ENCODE measurements at places on chromosomes 11 and 22.

DNA sequence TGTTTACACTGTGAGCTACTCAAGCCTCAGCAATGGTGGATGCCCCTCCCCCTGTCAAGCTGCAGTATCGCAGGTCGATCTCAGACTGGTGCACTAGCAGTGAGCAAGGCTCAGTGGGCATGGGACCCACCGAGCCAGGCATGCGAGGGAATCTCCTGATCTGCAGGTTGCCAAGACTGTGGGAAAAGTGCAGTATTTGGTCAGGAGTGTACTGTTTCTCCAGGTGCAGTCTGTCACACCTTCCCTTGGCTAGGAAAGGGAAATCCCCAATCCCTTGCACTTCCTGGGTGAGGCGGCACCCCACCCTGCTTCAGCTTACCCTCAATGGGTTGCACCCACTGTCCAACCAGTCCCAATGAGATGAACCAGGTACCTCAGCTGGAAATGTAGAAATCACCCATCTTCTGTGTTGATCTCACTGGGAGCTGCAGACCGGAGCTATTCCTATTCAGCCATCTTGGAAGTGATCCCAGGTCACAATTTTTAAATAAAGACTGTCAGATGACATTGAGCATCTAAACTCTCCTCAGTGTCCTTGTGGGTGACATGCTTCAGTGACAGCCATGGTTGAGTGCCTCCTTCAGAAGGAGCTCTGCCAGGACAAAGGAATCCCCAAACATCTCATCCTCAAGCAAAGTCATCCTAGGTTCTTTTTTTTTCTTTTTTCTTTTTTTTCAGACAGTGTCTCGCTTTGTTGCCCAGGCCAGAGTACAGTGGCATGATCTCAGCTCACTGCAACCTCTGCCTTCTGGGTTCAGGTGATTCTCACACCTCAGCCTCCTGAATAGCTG is 10.8 kb downstream of the SLC22A24 start:
- no peak for DNase-seq
- H3K27me3 ChIP-seq: no peaks in the 10 kb centered on the region
- no peaks in the 10 kb centered on the region for H3K4me1 ChIP-seq
- no peaks in the 10 kb centered on the region for H3K36me3 ChIP-seq
- no peak overlapping the region for H3K4me3 ChIP-seq

DNA sequence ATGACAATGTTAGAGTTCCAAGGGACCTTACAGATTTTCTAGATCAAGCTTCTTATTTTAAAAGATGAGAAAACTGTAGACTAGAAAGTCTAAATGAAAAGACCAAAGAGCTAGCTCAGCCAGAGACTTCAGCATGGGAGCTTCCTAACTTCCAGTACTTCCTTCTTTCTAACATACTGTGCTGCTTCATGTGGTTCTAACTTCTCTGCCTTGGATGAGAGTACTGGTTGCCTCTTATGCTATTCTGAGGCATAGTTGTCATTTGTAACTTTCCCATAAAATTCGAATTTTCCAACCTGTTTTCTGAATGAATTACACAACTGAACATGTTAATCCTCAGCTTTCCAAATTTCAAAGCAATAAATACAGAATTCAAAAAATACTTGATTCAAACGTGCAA is 1.8 kb downstream of the MTMR2 start:
- no peaks in the 10 kb centered on the region for H3K27me3 ChIP-seq
- no peaks in the 10 kb centered on the region for H3K36me3 ChIP-seq
- DNase-seq: no peak
- peak overlapping the region; percentile 11 for H3K4me3 ChIP-seq
- H3K27ac ChIP-seq: no peak overlapping the region

DNA sequence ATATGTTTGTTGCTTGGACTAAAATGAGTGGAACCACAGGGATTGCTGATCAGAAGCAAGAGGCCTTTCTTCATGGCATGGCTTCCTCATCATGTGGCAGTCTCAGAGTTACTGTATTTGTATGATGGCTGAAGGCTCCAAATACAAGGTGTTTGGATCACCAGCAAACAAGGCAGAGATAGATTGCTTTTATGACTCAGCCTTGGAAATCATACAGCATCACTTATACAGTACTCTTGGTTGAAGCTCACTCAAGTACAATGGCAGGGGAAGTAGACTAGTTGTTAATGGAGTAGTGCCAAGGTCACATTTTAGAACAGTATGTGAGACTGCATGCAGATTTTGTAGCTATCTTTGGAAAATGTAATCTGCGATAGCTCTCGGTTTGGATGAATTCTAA is 16.6 kb downstream of the CAPRIN1 start:
- H3K4me1 ChIP-seq: peaks cover 5% of the 10 kb centered on the region
- no peak overlapping the region for H3K27ac ChIP-seq
- no peaks in the 10 kb centered on the region for H3K27me3 ChIP-seq
- no peak for DNase-seq
- H3K4me3 ChIP-seq: no peak overlapping the region
- H3K36me3 ChIP-seq: no peaks in the 10 kb centered on the region

DNA sequence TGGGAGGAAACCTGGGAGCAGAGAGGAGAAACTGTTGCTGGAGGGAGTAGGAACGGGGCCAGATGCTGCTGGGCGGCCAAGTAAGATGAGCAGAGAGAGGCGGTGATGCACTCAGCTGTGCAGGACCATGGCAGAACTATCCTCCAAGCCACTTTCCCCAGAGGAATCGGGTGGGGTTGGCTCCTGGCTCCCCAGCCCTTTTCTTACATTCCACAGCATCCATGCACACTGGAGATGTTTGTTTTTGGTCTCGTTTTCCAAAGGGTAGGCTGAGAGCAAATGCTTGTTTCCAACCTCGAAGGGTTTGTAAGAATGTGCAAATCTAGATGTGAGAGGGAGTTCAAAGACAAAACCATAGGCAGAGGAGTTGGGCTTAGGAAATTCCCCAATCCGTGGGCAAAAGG is 73.2 kb downstream of the DBX1 start:
- H3K27me3 ChIP-seq: no peaks in the 10 kb centered on the region
- H3K27ac ChIP-seq: peak overlapping the region; percentile 9
- peaks cover 22% of the 10 kb centered on the region for H3K36me3 ChIP-seq
- DNase-seq: no peak

DNA sequence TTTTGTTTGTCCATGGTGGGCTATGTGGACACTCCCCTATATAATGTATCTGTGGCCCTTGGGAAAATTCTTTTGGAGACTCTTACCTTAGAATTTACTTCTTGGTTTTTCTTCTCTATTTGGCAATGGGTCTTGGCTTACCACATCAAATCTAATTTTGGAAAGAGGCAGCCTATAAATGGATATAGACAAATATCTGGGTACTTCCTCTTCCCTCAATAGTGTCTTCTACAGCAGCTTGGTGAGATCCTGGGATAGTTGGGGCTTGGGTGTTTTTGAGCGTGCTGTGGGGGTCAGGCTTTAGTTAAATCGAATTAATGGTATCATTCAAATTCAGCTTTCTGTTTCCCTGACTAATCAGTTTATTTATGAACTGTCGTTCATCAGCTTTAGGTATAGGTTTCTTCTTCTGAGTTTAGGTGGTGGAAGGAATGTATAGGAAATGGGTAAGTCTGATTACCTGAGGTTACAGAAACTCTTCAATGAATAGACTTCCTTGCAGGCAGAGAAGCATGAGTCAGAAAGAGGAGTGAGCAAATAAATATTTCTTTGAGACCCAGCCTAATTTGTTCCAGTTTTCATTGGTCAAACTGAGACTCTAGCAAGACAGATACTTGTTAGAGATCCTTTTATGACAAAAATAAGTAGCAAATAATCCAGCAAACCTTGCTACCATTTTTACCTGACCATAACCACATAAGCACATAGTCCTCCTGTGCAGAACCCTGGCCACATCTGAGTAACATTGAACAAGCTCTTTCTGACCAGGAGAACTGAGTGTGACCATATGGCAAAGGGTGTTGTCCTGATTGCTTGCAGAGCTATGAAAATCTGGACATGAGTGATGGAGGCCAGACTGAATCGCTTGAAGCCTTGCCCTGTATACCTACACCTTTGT is 68.6 kb upstream of the SORL1-AS1 start:
- no peak overlapping the region for H3K4me3 ChIP-seq
- peak overlapping the region; percentile 79 for H3K27ac ChIP-seq
- no peaks in the 10 kb centered on the region for H3K4me1 ChIP-seq
- DNase-seq: no peak
- no peaks in the 10 kb centered on the region for H3K27me3 ChIP-seq

DNA sequence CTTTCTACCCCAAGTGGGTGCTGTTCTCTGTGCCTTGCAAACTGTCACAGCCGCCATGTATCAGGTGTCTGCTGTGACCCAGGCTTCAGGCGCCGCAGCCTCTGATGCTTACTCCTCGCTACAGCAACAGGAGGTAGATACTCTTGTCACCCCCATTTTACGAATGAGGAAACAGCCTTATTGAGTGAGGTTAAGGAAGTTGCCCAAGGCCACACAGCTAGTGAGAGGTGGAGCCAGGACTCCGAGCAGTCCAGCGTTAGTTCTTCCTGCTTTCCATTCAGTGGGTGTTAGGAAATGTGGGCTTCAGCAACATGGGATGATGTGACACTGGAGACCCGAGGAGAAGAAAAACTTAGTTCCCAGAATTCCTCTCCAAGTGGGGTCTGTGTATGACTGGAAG is 14.3 kb downstream of the RNF215 start:
- H3K4me1 ChIP-seq: no peaks in the 10 kb centered on the region
- no peak overlapping the region for H3K27ac ChIP-seq
- no peaks in the 10 kb centered on the region for H3K36me3 ChIP-seq
- no peak for DNase-seq
- H3K27me3 ChIP-seq: no peaks in the 10 kb centered on the region

All from aorta (tissue), 5 donors.